A549 (cell line): ENCODE measurements at places on chromosomes 7 and 10.

DNA sequence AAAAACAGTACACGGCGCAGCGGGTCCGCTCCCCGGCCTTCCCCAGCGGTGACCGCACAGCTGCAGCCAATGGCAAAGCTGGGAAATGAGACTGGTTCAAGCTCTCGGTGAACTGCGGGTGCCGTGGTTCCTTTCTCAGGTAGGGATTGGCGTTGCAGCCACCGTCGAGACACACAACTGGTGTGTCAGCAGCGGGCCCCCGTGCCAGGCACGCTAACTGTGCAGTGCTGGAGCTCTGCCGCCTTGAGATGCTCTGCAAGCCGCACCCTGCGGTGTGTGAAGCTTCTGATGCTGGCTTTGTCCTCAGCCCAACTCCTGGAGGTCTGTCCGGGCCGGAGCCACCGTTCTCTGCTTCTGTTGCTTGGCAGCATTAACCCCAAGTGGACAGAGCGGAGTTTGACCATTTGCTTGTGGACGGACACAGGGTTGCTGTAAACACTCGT lies 20.6 kb upstream of the NKX6-2 start:
- DNase-seq, result no peak

GRCh38 chr10:95558593-95559320 lies 2.4 kb downstream of the SORBS1 start:
- DNase-seq, result no peak

DNA sequence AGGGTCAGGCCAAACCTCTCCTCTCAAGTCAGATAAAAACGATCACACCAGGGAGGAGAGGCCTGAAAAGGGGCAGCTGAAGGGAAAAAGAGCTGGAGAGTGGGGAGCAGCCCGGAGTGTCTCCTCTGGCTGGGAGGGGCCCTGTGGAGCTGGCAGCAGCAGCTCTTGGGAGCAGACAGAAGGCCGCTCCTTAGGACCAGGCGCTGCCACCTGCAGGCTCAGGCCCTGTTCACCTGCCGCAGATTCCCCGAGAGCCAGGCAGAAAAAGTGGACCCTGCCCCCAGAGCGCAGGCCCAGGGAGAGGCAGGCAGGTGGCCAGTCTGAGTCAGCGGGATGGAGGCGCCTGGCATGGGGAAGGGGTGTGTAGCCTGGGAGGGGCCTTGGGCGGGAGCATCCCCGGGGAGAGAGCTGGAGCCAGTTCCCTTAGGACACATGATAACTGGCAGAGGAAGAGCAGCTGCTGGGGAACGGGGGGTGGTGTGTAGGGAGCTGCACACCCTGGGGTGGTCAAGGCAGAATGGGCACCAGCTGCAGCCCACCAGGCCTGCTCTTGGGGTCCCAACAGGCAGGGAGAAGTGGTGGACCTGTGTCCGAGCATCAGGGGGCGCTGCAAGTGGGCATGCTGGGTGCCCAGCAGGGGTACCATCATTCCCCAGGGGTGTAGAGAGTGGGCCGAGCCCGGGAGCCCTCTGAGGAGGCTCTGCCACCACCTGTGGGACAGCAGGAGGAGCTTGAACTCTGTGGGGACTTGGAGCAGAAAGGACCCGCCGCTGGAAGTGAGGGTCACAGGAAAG lies 177.2 kb upstream of the RHEB start:
- peak; percentile 71 for DNase-seq

- no peak for DNase-seq
These were observed 702.1 kb downstream of the TNS3 start for GRCh38 chr7:46879783-46880182.

DNA sequence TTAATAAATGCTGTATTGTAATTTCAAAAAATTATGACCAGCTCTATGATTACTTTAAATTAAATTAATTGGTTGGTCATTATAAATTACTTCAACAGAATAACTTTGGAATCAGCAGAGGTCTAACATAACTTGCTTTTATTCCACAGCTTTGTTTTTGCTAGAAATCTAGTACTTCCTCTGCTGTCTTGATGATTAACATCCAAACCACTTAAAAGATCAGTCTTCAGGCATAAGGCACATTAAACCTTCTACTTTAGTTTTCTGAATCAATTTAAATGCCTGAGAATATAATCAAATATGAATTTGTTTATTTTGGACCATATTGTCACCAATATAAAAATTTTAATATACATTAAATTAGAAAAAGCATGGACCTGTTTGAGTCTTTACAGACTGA lies 465.3 kb downstream of the ARL4A start:
- no peak for DNase-seq

DNA sequence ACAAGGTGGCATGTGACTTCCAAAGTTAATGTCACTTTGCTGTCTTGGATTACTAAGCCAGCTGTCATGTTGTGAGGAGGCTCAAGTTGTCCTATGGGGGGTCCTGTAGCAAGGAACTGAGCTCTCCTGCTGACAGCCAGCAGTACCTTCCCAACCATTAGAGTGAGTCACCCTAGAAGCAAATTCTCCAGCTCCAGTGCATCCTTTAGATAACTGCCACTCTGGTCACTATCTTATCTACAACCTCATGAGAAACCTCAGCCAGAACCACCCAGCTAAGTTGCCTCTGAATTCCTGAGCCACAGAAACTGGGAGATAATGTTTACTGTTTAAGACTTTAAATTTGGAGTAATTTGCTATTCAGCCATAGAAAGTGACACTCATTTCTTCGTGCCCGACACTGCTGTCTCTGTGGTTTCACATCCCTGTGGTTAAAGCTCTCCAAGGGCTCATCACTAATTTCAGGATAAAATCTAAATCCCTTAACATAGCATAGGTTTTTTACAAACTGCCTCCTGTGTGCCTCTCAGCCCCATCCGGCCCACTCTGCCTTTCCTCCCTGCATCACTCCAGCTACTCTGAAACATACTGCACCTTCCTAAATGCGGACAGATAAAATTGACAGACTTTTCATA lies 83.5 kb downstream of the PRR15 start:
- DNase-seq, result no peak

DNA sequence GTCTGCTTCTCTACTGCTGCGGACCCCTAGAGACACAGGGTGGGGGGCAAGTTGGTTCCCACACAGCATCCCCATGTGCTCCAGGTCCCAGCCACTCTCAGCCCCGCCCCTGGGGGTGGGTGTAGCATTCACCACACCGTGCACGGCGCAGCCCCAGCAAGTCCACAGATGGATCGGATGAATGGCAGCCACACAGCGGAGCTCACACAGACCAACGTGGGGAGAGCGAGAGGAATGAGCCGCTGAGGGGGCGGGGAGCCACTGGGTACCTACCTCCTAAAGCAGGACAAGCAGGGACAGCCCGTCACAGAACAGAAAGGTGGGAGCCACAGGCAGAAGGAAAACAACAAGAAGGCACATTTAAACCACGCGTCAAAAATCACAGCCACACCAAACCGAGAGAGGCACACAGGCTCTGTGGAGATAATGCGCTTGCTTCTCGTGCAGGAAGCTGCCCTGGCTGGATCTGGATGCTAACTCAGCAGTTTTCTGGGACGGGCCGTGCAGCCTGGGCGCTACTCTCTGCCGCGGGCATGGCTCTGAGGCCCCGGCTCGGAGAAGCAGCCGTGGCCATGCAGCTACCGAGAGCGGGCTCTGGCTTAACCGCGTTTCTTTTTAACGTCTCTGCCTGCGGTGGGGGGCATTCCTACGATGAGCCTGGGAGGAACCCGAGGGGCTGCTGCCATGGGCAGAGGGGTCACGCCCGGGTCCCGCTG lies 102.5 kb downstream of the CYTH3 start:
- DNase-seq, result no peak

DNA sequence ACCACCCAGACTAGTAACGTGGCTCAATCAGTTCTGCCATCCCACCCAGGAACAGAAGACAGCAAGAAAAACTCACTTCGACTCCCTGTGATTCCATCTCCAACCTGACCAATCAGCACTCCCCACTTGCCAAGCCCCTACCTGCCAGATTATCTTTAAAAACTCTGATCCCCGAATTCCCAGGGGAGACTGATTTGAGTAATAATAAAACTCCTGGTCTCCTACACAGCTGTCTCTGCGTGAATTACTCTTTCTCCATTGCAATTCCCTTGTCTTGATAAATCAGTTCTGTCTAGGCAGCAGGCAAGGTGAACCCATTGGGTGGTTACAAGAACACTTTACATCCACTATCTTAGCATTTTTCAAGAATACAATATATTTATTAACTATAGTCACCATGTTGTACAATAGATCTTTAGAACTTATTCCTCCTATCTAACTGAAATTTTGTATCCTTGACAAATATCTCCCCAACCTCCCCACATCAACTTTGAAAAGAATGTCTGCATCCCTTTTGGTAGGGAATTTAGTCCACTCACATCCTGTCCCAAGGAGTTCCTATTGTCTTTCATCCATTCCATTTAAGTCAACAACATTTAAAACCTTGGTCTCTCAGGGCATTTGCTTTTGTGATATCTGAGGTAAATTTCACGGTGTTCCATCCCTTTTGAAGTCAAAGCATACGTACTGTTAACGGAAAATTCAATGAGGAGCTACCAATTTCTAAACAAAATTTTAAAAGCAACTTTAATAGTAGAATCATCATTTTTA lies 163.7 kb downstream of the MACC1 start:
- DNase-seq, result no peak

GRCh38 chr10:115921795-115922194 lies 351.2 kb downstream of the GFRA1 start:
- DNase-seq, result peak; percentile 17

GRCh38 chr7:25149836-25150235 lies 24.8 kb upstream of the CYCS start:
- no peak for DNase-seq

- no peak for DNase-seq
These were observed 133.8 kb upstream of the PFKP start for GRCh38 chr10:2933519-2933918.

DNA sequence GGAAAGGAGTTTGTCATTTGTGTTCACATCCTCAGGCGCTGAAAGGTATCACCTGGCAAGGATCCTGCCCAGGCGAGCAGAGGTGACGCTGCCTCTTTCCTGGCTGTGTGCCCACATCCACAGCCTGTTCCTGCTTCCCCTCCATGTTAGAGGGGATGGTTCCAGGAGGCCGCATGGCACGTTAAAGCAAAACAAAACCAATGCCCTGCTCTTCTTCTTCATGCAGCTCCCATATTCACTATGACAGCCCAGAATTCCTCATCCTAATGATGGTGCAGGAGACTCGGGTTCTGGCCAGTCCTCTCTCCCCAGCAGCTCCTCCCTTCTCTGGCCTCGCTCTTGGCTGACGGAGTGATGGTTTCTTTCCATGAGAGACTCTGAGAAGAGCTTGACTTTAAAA lies 678.5 kb upstream of the ANKRD30A start:
- no peak for DNase-seq

DNA sequence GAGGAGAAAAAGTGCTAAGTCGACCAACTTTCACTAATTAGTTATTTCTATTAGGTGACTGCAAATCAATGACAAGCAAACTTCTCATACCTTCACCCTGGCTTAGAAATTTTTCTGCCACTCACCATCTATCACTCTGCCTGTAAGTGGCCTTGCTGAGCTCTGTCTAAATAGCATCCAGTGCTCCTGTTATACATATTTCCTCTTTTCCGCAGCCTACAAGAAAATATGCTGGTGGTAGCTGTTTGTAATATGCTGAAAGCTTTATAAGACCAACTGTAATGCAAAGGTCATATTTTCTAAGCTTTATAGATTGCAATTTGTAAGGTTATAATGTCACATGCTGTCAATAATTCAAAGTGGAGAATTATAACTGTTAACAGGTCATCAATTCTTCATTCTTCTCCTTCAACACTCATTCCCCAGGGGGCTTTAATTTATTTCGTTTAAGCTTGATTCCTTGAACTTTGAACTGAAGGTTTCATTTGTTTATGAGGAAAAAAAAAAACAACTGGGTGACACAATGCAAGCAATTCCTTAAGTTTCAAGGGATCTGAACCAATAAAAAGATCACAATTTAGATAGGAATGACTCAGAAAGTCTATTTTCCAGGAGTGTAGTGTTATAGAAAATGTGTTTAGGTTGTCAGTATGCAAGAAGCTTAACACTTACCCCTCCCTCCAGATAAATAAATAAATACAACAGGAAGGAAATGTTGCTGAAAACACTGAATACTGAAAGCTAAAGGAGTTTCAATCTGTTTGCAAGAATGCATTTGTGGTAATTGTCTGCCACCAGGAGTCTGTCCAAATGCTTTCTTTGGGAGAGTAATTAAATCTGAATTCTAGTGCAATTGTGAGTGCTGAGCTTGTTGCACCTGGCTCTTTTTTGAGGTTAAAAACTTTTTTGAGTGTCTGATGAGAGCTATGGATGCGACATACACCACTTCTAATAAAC lies 183.7 kb downstream of the SORCS1 start:
- DNase-seq, result no peak
